Muscle of leg (tissue), 16 donors: ENCODE measurements at places on chromosomes 5 and 9. TPM values are rescaled to one million over a fixed set of nuclear protein-coding genes. Genes with fewer than 3 reads are reported as not detected.

Gene GLRA1
- total RNA-seq: not detected

Gene GFI1B
- 0.13 TPM for total RNA-seq

Gene SLC6A18
- not detected for total RNA-seq

Gene PRLR
- 1.1 TPM for total RNA-seq

Gene GCNT4
- total RNA-seq: 0.04 TPM

Gene SPINK13
- total RNA-seq: not detected

Gene SLC34A3
- total RNA-seq: 0.04 TPM

Gene LRRC19
- total RNA-seq: not detected

Gene RNF20
- 24.5 TPM for total RNA-seq

Gene GNA14
- 2.1 TPM for total RNA-seq

Gene TYRP1
- not detected for total RNA-seq

Gene KIF4B
- total RNA-seq: under 0.01 TPM

Gene SLC1A3
- total RNA-seq: 19.5 TPM

Gene INSL4
- total RNA-seq: not detected

Gene PLAC8L1
- total RNA-seq: 0.18 TPM

Gene SERF1A
- 2.8 TPM for total RNA-seq

Gene PAPPA
- 1.3 TPM for total RNA-seq

Gene STOML2
- 77.7 TPM for total RNA-seq

Gene PTRH1
- 9.4 TPM for total RNA-seq

Gene GABRA6
- not detected for total RNA-seq

Gene ADAMTS2
- 28.7 TPM for total RNA-seq

Gene SPATA24
- total RNA-seq: 12.5 TPM

Gene N4BP3
- 19.6 TPM for total RNA-seq

Gene SYK
- 3.7 TPM for total RNA-seq

Gene ADRB2
- total RNA-seq: 1.4 TPM

Gene DMRTA1
- 0.35 TPM for total RNA-seq

Gene SDHA
- 99.1 TPM for total RNA-seq

Gene PCDHGA4
- 1.8 TPM for total RNA-seq

Gene CARTPT
- not detected for total RNA-seq

Gene FOXD4L5
- 0.13 TPM for total RNA-seq

Gene PCDHB15
- total RNA-seq: 4.3 TPM

Gene LRRTM2
- total RNA-seq: 1.0 TPM

Gene WDR38
- total RNA-seq: 0.04 TPM

Gene IL6ST
- 111 TPM for total RNA-seq

Gene PCDHB13
- 1.9 TPM for total RNA-seq

Gene C5orf52
- total RNA-seq: not detected
